ENCODE measurements at places on chromosomes 2 and 18. TPM values are rescaled to one million over a fixed set of nuclear protein-coding genes. Genes with fewer than 3 reads are reported as not detected.

INPP4A gene
- 55.1 TPM for total RNA-seq

STAT4 gene
- total RNA-seq, result 33.9 TPM

SOX11 gene
- total RNA-seq, result 0.26 TPM

KLHL30 gene
- total RNA-seq, result 0.37 TPM

IL1RL2 gene
- 0.23 TPM for total RNA-seq

ABHD1 gene
- 0.46 TPM for total RNA-seq

MGAT4A gene
- total RNA-seq, result 33.9 TPM

COQ10B gene
- 33.5 TPM for total RNA-seq

SKA1 gene
- 2.0 TPM for total RNA-seq

ADI1 gene
- total RNA-seq, result 36.5 TPM

DNA sequence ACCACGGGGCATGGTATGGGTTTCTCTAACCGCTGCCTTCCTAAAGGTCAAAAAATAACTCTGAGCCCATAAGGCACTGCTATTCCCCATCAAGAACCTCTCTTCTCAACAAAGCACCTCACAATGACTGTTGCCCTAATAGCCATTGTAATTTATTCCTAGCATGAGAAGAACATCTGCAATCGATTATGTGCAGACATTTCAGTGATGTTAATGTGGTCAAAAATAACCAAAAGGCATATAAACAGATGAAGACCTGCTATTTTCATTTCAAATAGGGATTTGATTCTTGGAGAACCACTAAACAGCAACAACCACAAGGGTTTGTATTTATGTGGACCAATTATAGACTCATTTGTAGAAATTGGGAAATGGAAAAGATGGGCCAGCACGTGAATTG, 356.6 kb downstream of the FBXO15 start:
- H3K27ac ChIP-seq, result no peak overlapping the region
- H3K4me1 ChIP-seq, result no peaks in the 10 kb centered on the region
- H3K27me3 ChIP-seq, result no peaks in the 10 kb centered on the region
- H3K36me3 ChIP-seq, result no peaks in the 10 kb centered on the region

GRCh38 chr2:66962716-66963115, 434.4 kb upstream of the ETAA1 start:
- no peak for DNase-seq
- no peaks in the 10 kb centered on the region for H3K27me3 ChIP-seq
- H3K4me3 ChIP-seq, result no peak overlapping the region
- H3K27ac ChIP-seq, result no peak overlapping the region
- no peaks in the 10 kb centered on the region for H3K4me1 ChIP-seq

DNA sequence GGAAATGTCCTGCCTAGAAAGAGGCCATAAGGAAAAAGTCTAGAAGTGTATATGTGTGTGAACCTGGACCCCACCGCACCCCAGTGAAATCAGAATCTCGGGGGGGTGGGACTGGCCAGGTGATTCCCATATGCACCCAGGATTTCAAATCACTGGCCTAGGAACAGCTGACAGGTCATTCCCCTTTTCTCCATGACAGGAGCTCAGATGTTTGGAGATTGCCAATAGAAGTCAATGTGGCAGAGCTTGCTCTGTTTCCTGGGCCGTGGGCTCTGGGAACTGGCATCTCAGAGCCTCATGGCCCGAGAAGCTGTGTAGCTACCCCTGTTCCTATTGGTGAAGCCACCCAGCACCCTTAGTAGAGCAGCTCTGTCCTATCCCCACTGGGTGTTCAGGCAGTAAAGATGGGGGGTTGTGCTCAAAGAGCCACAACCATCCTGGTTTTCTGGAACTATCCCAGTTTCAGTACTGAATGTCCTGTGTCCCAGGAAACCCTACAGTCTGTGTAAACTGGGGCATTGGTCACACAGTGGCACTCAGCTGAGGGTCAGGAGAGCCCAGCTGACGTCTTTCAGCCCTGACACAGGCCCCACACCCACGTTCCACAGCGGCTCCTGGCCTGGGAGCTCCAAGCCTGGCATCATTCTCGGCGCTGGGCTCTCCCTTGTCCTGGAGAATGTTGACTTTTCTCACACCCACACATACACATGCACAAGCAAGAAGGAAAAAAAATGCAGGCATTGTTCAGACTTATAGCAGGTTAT, 18.9 kb downstream of the GNLY start:
- H3K27me3 ChIP-seq, result no peaks in the 10 kb centered on the region
- H3K4me3 ChIP-seq, result no peak overlapping the region
- peaks cover 13% of the 10 kb centered on the region for H3K4me1 ChIP-seq
- H3K27ac ChIP-seq, result peak overlapping the region; percentile 91

- no peak for DNase-seq
These were observed 402.6 kb upstream of the MEIS1 start for GRCh38 chr2:66032226-66032775.

GRCh38 chr2:1454346-1454745, 41.1 kb downstream of the TPO start:
- no peaks in the 10 kb centered on the region for H3K27me3 ChIP-seq
- H3K4me3 ChIP-seq, result no peak overlapping the region
- H3K4me1 ChIP-seq, result no peaks in the 10 kb centered on the region
- no peak for DNase-seq
- no peak overlapping the region for H3K27ac ChIP-seq
- H3K36me3 ChIP-seq, result no peaks in the 10 kb centered on the region

GRCh38 chr2:85470850-85471800, 52.6 kb downstream of the SH2D6 start:
- no peaks in the 10 kb centered on the region for H3K4me1 ChIP-seq
- peak; percentile 82 for DNase-seq
- no peaks in the 10 kb centered on the region for H3K36me3 ChIP-seq
- H3K27me3 ChIP-seq, result no peaks in the 10 kb centered on the region

- peaks cover 8% of the 10 kb centered on the region for H3K4me1 ChIP-seq
- no peaks in the 10 kb centered on the region for H3K27me3 ChIP-seq
- no peak for DNase-seq
- H3K36me3 ChIP-seq, result peaks cover 3% of the 10 kb centered on the region
These were observed 5.4 kb upstream of the IL1RL2 start for GRCh38 chr2:102181376-102181775.

DNA sequence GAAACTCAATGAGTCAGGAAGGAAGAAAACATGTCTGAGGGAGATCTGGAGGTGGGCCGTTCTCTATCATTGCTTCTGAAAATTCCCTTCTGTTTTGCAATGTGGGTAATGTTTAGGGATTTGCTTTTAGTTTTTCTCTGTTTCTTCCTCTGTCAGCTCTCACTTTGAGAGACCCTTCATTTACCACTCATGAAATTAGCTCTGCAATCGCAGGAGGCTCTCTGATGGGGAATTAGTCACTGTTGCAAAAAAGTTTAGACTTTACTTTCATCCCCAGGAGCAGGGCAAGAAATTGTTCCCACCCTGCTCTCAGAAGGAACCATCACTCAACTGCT, 80.0 kb upstream of the MAP4K3 start:
- DNase-seq, result no peak
- H3K4me3 ChIP-seq, result no peak overlapping the region
- H3K27me3 ChIP-seq, result no peaks in the 10 kb centered on the region
- H3K36me3 ChIP-seq, result no peaks in the 10 kb centered on the region
- H3K27ac ChIP-seq, result peak overlapping the region; percentile 31

DNA sequence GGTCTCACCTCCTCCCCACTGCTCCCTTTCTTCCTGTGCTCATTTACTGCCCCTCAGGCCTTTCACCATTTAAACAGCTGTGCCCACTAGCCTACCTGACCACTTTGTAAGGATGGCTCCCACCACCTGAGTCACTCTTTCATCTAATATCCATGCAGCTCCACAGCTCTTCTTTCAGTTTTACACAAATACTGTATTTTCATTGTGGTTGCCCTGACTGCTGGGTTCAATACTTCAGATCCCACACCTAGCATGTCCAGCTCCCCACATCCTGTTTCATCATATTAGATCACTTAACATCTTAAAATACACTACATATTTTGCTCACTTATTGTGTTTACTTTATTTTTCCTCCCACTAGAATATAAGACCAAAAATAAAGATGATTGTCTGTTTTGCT, 1110.6 kb downstream of the TSN start:
- H3K4me3 ChIP-seq, result no peak overlapping the region
- DNase-seq, result no peak
- no peaks in the 10 kb centered on the region for H3K4me1 ChIP-seq
- H3K36me3 ChIP-seq, result no peaks in the 10 kb centered on the region
- H3K27ac ChIP-seq, result no peak overlapping the region

DNA sequence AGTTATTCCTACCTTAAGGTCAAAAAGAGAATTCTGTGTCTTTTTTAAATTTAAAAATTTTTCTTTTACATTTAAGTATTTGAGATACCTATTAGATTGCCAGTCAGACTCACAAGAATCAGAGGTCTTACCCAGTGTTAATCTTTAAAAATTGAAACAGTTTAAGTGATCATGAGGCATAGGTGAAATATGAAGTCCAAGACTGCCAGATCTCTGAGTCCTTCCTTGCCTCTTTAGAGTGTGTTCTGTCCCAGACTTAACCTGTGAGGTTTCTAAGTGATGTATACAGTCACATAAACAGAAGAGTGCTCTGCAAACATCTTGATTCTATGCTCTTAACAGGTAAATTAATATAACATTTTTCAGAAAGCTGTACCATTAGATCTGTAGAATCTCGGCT, 40.6 kb downstream of the ACTR3 start:
- no peak for DNase-seq
- H3K27ac ChIP-seq, result no peak overlapping the region
- peaks cover 48% of the 10 kb centered on the region for H3K36me3 ChIP-seq
- no peaks in the 10 kb centered on the region for H3K27me3 ChIP-seq
- peaks cover 24% of the 10 kb centered on the region for H3K4me1 ChIP-seq

DNA sequence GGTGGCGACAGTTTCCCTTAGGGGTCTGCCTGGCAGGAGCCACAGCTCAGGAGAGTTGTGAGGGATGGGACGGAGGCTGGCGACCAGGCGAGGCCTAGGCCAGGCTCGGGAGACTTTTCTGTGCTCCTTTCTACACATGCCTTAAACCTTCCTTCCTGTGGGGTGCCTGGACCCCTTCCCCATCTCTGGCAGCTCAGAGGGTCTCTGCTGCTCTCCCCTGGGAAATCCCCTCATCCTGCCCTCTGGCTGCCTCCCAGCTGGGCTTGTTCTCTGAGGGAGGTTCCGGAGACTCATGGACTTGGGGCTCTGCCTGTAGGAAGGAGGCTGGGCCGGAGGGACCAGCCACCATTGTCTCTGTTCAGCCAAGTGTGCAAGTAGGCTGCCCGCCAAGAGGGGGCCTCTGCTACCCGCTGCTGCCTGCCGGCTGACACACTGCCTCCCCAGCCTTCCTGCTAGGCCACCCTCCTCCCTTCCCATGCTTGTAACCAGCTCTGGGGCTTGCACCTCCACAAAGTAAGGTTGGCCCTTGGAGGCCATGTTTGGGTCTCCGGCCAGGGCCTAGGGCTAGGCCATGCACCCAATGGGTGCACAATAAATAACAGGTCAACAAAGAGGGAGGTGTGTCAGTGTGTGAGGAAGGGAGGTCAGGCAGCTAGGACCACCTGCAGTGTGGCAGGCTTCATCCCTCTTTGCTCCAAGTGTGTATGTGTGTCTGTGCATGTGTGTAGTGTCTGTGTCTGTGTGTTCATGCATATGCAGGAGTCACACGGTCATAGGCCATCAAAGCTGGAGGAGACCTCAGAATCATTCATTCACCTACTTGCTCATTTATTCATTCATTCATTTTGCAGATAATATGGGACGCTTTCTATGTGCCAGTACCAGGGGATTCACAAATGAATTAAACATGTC, 28.8 kb downstream of the PSD4 start:
- H3K4me3 ChIP-seq, result no peak overlapping the region
- no peak overlapping the region for H3K27ac ChIP-seq

- DNase-seq, result peak; percentile 52
- H3K27ac ChIP-seq, result no peak overlapping the region
- no peaks in the 10 kb centered on the region for H3K27me3 ChIP-seq
- no peaks in the 10 kb centered on the region for H3K4me1 ChIP-seq
These were observed 120.1 kb downstream of the CYP26B1 start for GRCh38 chr2:72027426-72028161.

DNA sequence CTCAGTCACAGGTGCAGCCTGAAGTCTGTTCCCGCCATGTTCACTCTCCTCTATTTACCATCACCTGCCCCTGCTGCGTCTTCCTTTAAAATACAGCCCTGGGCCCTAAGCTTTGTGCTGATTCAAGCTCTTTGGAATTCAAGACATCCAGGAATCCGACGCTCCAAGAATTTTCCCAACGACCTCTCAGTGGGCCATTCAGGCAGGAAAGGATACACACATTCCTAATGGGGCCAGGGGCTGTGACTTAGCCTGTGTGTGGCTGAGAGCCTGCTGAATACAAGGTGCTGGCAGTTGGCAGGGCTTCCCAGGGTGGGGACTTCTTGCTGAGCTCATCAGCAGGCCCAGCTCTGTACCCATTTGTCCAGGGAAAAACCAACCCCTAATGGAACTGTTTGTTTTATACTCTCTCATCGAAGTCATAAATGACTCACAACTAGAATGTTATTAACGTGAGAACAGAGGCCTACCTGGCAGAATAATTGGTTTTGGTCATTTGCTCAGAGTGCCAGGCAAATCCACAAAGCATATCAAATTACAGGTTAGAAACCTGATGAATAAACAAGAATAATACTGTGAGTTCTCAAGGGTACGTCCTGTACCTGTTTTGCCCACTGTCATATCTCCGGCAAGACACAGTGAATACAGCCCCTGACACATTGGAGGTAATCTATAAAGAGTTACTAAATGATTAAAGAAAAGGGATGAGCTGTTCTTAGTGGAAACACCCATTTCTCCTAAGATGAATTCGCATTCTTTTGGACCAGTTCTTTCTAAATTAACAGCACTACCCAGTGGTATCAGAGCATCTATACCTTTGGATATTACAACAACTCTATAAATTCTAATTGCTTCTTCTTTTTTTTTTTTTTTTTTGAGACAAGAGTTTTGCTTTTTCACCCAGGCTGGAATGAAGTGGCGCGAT, 12.6 kb upstream of the KCMF1 start:
- H3K27me3 ChIP-seq, result no peaks in the 10 kb centered on the region
- no peak for DNase-seq
- H3K27ac ChIP-seq, result no peak overlapping the region
- peaks cover 26% of the 10 kb centered on the region for H3K4me1 ChIP-seq
- no peak overlapping the region for H3K4me3 ChIP-seq

- H3K27me3 ChIP-seq, result no peaks in the 10 kb centered on the region
- H3K4me1 ChIP-seq, result peaks cover 53% of the 10 kb centered on the region
- no peak overlapping the region for H3K27ac ChIP-seq
- DNase-seq, result peak; percentile 67
These were observed 53.8 kb upstream of the FOSL2 start for GRCh38 chr2:28338831-28339321.

DNA sequence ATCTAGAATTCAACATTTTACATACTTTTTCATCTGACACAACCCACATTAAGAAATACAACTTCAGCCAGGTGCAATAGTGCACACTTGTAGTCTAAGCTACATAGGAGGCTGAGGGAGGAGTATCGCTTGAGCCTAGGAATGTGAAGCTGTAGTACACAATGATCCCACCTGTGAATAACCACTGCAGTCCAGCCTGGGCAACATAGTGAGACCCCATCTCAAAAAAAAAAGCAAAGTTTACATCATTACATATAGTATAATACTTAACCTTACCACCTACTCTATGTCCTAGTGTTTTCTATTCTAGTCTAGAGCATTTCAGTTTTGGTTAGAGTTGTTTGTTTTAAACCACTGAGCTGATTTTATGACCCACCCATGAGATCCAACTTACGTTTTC, 86.5 kb upstream of the FAM117B start:
- no peak overlapping the region for H3K27ac ChIP-seq
- no peaks in the 10 kb centered on the region for H3K27me3 ChIP-seq
- no peaks in the 10 kb centered on the region for H3K4me1 ChIP-seq
- H3K4me3 ChIP-seq, result no peak overlapping the region

Measured in spleen (tissue), 13 donors.